Muscle of leg (tissue), 16 donors: ENCODE measurements at places on chromosomes 5 and 9.

- DNase-seq, result no peak
These were observed 305.5 kb upstream of the SEMA6A start for GRCh38 chr5:116880150-116880549.

GRCh38 chr9:95756986-95757385 lies 118.5 kb upstream of the ERCC6L2 start:
- DNase-seq, result peak; percentile 60

DNA sequence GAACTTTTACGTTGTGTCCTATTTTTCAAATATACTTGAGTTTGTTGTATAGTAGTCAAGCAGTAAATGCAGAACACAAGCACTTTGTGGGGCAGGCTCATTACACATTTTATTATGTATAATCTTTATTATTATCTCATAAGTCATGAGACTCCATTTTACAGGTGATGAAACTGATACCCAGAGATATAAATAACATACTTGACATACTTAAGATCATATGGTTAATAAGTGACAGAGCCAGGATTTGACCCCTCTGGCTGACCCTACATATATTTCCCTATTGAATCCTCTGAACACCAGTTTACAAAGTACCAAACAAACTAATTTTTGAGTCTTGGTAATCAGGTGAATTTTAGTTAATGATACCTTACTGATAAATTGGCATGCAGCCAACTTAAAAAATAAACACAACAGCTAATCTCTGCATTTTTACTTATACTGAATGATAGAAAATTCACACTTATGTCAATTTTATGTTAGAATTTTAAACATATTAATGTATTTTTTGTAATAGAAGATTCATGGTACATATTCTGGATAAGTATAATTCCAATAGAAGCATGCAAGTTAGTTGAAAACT lies 305.0 kb upstream of the MEF2C start:
- peak; percentile 19 for DNase-seq

DNA sequence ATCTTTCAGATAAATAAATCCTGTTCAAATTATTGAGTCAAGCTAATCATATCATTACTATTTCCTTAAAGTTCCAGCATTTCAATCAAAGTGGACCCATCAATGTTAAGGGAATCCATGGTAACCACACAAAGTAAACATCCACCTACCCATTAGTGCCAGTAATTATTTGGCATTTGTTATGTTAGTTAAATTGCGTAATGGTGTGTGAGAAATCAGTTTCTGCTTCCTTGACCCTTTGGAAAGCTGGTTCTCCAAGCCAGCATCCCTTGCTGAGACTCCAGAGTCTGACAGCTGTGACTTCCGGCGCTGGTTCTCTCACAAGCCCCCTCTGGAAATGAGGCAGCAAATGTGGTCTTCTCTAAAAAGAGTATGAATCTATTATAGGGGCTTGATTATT lies 308.6 kb upstream of the EFNA5 start:
- no peak for DNase-seq

DNA sequence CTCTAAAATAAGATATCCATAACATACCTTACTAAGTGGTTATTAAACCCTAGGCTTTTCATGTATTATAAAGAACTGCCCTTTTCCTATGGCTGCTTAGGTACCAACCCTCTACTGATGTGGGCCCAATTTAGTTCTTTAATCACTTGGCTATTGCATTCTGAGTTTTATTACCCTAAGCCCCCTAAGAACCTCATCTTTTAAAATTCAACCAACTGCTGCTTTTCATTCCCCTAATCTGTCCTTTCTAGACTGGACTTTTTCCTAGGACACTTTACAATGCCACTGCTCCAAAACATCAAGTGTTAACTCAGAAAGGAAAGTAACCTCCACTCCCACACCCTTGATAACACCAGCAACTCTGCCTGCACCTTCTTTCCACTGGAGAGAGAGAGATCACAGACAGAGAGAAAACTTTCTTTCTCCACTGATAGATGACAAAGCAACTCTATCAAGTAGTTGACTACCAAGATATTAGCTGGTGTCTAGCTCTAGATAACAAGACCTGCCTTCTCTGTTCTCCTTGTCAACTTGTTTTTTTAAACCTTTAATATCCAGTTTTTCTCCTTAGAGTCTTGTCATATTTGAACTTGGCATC lies 27.3 kb downstream of the ELL2 start:
- DNase-seq, result no peak

- DNase-seq, result peak; percentile 83
These were observed 36.2 kb upstream of the ADAM19 start for GRCh38 chr5:157611571-157612476.

DNA sequence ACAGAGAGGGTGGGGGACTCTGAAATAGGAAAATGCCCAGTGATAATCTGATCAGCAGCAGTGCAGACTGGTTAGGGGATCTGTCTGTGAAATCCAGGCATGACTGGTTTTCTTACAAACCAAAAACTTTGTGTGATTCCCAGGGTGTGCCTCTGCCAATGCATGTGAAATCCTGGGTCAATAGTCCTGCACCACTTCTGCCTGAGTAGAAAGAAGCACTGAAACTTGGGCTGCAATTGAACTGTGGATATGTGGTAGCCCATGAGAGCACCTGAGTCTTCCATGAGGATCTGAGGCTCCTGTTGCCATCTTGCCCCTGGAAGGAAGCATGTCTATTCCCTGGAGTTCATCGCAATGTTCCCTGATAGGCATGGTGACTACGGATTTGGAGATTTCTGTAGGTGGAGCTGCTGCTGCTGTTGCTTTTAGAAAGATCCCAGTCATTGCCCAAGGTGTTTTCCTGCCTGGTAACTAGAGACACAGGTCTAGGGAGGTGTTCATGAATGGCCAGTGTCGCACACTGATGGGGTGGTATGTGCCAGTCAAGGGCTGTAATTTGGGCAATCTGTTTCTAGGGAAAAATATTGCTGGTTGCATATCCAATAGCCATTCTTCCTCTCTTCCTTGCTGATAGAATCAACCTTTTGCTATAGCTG lies 146.7 kb downstream of the CARTPT start:
- no peak for DNase-seq

DNA sequence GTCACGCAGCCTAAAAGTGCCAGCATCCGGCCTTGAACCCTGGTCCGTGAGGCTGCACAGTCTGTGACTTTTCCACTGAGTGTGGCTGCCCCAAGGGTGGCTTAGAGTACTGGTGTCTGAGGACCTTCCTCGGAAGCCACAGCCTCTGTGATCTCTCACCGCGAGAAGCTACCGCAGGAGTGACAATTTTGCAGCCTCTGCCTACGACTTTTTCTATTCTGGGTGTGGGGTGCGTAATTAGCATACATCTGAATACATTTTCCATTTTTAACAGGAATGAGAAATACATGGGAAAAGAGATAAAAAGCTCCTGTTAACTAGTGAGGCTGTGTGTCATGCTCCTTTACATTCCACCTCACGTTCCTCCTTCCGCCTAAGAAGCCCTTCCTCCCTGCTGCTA lies 48.3 kb upstream of the HRH2 start:
- no peak for DNase-seq

DNA sequence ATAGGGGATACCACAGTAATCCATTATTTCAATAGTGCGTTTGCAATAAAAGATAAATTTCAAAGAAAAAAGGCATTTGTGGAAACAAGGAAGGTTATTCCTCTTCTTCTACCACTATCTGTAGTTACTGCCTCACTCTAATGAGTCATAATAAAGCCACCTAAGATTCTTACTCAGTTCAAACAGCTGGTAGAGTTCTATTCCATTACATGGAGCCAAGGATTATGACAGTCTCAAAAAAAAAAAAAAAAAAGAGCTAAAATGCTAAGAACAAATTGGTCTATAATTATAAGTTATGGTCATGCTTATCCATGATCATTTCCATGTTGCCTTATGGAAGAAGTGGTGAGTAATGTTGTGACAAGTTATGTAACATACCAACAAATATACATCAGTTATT lies 46.3 kb downstream of the DENND1A start:
- no peak for DNase-seq

- no peak for DNase-seq
These were observed 238.0 kb upstream of the PTGER4 start for GRCh38 chr5:40441733-40442132.

DNA sequence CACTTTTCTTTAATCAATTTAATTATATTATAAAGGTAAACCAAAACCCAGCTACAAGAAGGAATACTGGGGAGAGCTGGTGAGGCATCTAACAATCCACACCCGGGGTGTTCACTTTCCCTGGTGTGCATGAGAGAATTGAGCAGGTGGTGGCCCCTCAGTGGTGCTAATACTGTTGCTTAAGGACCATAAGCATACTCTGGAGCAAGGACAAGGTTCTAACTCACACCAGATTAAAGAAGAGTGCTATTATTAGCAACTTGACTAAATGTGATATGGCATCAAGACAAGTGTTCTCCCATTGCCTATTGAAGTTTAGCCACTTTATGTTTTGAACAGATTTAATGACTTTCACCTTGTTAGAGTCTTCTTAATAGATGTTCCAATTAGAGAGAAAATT lies 8.8 kb downstream of the RGS7BP start:
- DNase-seq, result peak; percentile 49

DNA sequence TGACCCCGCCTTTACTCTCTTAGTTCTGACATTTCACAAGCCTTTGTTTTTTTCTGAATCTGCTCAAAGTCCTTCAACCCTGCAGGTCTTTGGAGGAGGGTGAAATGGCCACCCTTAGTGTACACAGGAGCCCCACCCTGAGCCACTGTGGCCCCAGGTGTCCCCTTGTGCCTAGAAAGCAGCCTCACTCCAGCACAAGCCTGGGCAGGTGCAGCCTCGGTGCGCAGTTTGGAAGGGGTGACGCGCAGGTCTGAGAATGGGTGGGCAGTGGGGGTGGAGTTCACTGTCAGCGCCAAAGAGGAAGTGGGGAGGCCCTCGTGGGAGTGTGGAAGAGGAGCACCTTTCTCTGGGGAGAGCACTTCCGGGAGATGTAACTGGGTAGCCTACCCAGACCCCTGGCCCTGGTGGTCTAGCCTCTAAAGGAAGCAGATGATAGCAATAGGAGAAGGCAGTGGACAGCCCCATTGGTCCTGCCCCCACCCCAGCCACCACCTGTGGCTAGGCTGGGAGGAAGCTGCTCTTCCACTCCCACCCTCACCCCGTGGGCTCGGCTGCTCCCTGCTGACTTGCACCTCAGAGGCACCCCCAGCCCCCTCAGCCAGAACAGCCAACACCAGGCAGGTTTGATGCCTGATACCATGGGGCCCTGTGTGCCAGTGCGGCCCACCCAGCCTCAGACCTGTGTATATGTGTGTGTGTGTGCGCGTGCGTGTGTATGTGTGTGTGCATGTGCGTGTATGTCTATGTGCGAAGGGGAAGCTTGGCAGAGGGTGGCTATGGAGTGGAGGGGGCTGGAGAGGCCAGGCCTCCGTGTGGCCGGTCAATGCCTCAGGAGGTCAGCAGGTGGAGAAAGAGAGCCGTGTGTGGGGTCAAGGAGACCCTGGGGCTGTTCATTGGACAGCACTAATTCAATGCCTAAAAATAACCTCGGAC lies 16.8 kb upstream of the DAB2IP start:
- DNase-seq, result peak; percentile 69

GRCh38 chr9:136086951-136087740 lies 7.9 kb downstream of the NACC2 start:
- peak; percentile 0 for DNase-seq

- no peak for DNase-seq
These were observed 157.5 kb upstream of the MAST4 start for GRCh38 chr5:66438696-66439095.
